SJCRH30 (cell line): ENCODE measurements at places on chromosomes 2 and 18.

DNA sequence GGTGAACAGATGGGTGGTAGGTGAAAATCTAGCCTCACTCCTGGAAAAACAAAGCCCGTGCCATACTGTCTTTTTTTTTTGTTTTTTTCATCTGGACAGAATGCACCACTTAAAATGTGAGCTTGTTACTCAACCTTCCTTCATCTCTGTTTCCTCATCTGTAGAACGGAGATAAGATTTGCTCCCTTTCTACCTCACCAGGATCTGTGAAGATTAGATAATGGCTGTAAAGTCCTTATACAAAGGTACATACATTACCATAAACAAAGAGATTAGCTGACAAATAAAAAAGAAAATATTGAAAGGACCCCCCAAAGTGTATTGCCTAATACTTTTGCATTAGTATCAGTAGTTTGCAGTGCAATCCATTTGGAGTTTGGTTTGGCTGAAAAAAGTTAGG, 75.4 kb upstream of the ZEB2 start:
- H3K4me1 ChIP-seq: peaks cover 16% of the 10 kb centered on the region
- H3K4me3 ChIP-seq: no peak overlapping the region
- H3K27ac ChIP-seq: no peak overlapping the region

GRCh38 chr18:68840554-68841263, 42.8 kb downstream of the CCDC102B start:
- H3K27ac ChIP-seq: peak overlapping the region; percentile 50
- peak; percentile 20 for DNase-seq
- no peaks in the 10 kb centered on the region for H3K36me3 ChIP-seq
- H3K4me1 ChIP-seq: peaks cover 3% of the 10 kb centered on the region; the same call in 1 of the 2 replicates
- peak overlapping the region; percentile 10; the same call in 1 of the 2 replicates for H3K4me3 ChIP-seq

DNA sequence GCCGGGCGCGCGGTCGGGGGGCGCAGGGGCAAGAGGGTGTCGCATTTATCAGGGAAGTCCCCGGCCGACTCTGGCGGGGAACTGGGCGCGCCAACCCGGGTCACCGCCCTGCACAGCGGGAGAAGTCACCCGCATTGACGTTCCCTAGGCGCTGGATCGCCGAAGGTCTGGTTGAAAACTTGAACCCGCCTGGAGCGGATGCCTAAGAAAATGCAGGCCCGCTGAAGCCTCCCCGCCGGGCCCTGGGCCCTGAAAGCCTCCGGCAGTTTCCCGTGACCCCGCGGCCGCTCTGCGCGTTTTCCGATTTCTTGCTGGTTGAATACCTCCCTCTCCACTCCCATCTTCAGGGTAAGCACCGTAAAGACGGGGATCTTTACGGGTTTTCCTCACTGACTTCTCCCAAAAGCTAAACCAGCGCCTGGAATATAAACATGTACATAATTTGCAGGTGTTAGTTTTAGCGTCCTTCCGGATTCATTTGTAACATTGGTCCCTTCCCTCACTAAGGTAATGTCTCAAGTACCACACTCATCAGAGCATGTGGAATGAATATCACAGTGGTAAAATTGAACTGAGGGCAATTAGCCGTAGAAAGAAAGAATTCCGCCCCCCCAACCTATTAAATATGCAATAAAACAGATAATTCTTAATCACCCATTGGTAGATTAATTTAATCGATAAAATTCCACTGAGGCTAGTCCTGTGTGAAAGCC, 675 bp upstream of the SPIRE1 start:
- no peak for DNase-seq
- H3K27ac ChIP-seq: no peak overlapping the region
- no peaks in the 10 kb centered on the region for H3K4me1 ChIP-seq
- H3K4me3 ChIP-seq: no peak overlapping the region
- no peaks in the 10 kb centered on the region for H3K27me3 ChIP-seq
- no peaks in the 10 kb centered on the region for H3K36me3 ChIP-seq

- H3K4me1 ChIP-seq: no peaks in the 10 kb centered on the region
- H3K27me3 ChIP-seq: no peaks in the 10 kb centered on the region
- H3K27ac ChIP-seq: no peak overlapping the region
- DNase-seq: no peak
Observed at GRCh38 chr2:65529419-65529818, 97.0 kb upstream of the SPRED2 start.

DNA sequence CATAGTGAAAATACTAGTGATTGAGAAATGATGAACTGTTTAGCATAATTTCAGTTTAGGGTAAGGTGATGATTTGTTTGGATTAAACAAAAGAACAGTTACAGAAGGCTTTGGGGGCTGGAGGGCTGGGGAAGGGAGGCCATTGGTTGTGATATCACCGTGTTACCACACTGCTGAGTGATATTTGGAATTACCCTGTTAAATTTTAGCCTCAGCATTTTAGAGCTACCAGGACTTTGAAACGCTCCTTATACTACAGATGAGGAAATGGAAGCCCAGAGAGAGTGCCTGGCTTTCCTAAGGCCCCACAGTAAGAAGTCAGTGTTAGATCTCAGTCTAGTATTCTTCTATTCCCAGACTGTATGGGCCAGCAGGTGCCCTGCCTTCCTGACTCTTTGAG, 15.6 kb downstream of the ARHGEF33 start:
- DNase-seq: no peak
- H3K27me3 ChIP-seq: no peaks in the 10 kb centered on the region
- H3K27ac ChIP-seq: no peak overlapping the region
- no peaks in the 10 kb centered on the region for H3K4me1 ChIP-seq
- H3K36me3 ChIP-seq: no peaks in the 10 kb centered on the region

DNA sequence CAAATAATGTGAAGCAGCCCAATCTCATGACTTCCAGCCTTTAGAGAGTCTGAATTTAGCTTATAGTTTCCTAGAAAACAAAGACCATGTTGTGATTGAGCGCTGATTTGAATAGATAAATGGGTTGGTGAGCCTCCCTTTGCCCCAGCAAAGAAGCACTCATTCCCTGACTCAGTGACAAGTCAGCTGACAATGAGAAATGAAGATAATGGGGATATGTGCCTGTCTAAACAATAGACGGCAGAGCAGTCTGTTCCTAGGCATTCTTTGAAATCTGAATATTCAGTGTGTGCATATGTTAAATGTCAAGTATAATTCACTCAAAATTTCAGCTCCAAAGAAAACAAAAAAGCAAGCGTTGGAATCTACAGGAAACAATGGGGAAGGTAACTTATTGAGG, 34.8 kb upstream of the LINC00305 start:
- no peaks in the 10 kb centered on the region for H3K36me3 ChIP-seq
- no peak overlapping the region for H3K4me3 ChIP-seq
- no peaks in the 10 kb centered on the region for H3K4me1 ChIP-seq
- DNase-seq: no peak
- H3K27ac ChIP-seq: no peak overlapping the region
